ENCODE measurements at places on chromosomes 11 and 22.

DNA sequence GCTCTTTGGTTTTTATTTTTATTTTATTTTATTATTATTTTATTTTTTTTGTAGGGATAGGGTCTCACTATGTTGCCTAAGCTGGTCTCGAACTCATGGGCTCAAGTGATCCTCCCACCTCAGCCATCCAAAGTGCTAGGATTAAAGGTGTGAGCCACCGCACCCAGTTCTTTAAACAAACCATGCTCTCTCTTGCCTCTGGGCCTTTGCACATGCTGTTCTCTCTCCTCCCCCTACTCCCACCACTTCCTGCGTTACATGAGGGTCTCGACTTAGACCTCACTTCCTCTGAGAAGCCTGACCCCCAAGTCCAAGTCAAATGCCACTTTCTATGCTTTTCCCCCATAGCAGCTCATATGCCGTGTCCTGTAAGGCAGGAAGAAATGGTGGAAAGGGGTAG lies 15.2 kb upstream of the TCF20 start:
- no peak for ATAC-seq

GRCh38 chr11:68375766-68376165 lies 63.4 kb downstream of the LRP5 start:
- ATAC-seq = no peak

- no peak for ATAC-seq
Measured at GRCh38 chr11:32831221-32831620, 1.5 kb downstream of the PRRG4 start.

GRCh38 chr11:27717377-27717776 lies 17.1 kb upstream of the BDNF start:
- ATAC-seq = no peak

DNA sequence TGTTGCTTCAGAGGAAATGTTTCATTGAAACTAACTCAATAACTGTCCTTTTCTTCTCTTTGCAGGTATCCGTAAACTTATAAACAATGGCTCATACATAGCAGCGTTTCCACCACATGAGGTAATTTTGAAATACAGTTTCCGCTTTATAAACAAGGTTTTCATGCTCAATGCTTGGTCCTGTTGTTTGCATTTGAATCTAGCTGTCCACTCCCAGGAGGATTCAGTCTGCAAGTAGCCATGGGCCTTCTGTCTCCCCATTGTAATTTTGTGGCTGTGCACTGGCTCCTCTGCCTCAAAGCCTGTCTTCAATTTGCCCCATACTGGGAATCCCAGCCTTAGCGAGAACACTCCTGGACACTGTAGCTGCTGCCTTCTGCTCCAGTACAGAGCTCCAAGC lies 34.7 kb downstream of the MUC15 start:
- ATAC-seq = no peak

DNA sequence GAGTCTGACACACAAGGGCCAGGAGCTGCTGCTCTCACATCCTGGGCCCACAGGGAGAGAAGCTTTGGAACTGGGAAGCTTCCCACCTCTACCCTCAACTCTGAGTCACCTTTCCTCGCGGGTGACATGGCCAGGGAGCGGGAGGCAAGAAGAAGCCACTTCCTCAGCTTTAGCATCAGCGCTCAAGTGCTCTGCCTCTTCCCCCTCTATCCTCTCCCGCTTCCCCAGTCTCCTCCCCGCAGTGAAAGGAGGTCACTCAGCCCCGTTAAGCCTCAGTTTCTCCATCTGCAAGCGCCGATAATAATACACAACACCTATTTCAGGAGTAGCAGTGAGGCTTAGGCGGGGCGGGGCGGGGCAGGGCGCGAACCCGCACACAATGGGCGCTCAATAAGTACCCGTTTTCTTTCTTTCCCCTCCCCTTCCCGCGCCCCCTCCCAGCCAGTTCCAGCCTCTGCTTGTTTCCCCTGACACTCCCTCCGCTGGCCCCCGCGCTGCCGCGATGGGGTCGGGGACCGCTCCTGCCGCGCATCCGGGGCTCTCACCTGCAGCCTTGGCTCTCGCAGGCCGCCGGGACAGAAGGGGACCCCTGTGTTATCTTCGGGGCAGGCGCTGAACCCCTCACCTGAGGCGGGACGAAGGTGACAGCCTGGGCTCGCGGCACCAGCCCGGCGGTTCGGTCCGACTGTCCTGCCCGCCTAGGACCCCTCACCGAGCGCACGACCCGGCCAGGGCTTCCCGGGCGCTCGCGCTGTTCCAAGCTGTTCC lies 892 bp downstream of the GDPD5 start:
- ATAC-seq = no peak

DNA sequence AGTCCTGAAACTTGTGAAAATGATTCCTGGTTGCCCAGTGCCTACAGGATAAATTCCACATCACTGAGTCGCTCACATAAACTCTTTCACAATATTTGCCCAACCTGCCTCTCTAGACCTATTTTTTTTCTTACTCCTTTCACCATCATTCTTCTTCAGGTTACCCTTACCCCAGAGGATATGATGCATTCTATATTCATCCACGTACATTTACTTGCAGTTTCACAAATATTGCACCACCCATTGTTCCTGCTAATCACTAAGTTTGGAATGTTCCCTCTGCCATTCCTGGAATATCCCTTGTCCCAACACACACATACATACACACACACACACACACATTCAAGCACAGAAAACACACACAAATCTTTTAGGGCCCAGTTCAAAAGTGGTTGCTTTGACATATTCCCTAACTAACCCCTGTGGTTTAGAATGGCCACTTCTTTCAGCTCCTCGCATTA lies 379.5 kb downstream of the ETS1 start:
- ATAC-seq = peak; percentile 20

GRCh38 chr11:29272019-29272654 lies 744.7 kb downstream of the KCNA4 start:
- no peak for ATAC-seq

DNA sequence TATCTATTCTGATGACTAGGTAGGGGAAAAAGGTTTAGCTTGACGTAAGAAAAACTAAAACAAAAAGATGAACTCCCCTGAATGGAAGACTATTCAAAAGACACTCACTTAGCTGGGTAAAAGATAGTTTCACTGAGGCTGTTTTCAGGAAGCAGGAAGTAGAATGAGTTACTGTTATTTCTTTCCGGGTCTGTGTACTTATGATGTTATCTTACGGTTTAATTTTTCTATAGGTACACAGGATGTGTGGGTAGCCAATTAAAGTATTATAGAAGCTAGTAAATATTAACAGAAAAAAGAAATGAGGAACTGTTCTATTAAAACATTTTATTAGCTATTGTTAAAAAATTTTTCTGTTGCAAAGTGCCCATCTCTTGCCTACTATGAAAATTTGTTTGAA lies 45.8 kb upstream of the MMP7 start:
- ATAC-seq = no peak

DNA sequence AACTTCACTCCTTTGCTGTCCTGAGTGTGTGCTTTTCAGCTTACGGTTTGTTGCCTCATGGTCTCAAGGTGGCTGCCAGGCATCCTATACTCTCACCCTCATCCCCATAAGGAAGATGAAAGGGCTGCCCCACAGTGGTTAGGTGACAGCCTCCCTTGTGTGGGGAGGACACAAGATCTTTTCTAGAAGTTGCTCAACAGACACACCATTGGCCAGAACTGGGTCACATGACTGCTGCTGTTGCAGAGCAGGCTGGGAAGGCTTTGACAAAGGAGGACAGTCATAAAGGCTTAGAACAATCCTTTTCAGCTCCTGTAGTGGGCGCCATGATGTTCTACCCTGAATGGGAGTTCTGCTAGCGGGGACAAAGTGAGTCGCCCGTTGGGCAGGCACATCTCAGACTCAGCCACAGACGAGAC lies 69.7 kb upstream of the RASD2 start:
- ATAC-seq = no peak

- no peak for ATAC-seq
Measured at GRCh38 chr11:9489080-9489765, 28.4 kb downstream of the ZNF143 start.

DNA sequence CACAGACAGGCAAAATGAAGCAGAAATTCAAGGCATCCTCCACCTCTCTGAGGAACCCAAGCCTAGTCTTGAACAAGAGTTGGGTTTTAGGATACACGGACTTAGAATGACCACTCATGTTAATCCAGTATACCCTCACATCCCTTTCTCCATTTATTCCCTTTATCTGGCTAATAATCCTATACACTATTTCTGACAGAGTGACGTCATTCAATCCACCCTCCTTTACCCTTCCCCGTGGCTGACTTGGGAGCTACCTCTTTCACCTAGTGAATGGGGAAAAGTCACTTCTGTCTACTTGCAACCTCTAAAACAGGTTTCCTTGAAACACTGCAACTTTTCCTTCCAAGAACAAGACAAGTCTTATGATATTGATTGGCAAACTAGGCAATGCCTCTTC lies 52.8 kb upstream of the PARVA start:
- no peak for ATAC-seq

- peak; percentile 13 for ATAC-seq
Measured at GRCh38 chr22:36330655-36331305, 57.0 kb downstream of the MYH9 start.

DNA sequence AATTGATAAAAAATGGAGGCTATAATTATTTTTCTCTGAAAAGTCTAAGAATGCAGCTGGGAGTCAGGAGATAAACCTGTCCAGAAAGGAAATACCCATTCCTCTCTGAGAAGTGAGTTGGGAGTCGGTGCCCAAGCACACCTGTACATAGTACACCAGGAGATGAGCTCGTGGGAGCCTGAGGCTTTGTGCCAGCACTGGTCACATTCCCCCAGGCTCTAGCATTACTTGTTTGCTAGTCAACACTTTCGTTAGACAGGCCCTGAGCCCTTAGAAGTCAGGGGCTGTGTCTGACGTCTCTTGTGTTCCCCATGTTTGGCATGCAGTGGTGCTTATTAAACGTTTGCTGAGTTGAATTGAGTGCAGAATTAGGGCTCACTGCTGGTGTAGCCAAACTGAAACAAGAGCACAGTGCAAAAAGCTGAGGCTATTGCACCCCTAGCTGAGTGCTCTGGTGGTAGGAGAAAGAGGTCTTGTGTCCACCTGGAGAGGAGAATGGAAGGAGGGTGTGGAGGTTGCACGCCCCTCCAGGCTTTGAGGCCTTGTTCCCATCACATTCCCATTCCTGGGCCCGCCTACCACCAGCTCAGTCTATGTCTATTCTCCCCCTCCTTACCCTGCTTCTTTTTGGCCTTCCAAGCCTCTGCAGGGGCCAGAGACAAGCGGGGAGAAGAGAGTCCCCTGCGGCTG lies 6.8 kb downstream of the ROBO4 start:
- no peak for ATAC-seq

- no peak for ATAC-seq
Measured at GRCh38 chr11:60390419-60390818, 5.8 kb upstream of the MS4A14 start.

DNA sequence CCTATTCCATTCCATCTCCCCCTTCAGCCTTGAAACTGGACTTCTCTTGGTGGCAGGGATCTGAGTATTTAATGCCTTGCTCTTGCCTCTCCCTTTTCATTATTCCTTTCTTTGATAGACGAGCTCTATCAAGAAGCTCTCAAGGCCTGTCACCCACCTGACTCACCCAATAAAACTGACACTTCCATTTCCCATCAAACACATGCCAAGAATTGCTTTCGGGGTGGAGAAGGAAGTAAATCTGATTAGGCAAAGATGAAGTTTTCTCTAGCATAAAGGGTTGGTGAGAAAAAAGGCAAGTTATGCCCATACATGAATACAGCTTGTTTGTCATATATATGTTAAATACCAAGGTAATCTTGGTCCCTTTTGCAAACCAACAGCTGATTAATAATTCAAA lies 34.9 kb upstream of the MYEOV start:
- ATAC-seq = no peak

DNA sequence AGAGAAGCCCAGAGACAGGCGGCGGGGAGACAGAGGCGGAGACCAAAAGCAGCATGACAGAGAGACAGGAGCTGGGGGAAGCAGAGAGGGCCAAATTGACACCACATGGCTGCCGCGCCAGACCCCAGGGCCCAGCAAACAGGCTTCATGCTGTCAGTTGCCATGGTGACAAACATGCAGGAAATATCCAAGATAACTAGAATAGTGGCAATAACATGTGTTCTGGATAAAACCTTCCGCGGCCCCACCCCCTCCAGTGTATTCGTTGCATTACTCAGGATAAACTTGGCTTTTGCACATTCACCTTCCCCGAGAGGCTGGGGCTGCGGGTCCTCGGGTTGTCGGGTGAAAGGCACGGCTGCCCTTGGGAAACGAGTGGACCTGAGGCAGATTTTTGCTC lies 49.9 kb upstream of the CDON start:
- no peak for ATAC-seq

DNA sequence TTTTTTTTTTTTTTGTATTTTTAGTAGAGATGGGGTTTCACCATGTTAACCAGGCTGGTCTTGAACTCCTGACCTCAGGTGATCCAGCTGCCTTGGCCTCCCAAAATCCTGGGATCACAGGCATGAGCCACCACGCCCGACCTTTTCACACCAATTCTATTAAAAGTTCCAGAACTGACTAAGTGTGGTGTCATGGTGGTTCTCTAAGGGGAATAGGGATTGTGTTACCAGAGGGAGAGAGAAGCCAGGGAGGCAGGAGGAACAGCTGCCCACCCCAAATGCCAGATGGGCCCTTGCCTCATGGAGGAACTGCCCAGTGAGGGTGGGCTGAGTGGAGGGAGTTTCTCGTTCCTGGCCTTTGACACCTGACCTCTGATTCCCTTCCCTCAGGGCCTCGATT lies 5.9 kb downstream of the RPS6KA4 start:
- ATAC-seq = no peak

DNA sequence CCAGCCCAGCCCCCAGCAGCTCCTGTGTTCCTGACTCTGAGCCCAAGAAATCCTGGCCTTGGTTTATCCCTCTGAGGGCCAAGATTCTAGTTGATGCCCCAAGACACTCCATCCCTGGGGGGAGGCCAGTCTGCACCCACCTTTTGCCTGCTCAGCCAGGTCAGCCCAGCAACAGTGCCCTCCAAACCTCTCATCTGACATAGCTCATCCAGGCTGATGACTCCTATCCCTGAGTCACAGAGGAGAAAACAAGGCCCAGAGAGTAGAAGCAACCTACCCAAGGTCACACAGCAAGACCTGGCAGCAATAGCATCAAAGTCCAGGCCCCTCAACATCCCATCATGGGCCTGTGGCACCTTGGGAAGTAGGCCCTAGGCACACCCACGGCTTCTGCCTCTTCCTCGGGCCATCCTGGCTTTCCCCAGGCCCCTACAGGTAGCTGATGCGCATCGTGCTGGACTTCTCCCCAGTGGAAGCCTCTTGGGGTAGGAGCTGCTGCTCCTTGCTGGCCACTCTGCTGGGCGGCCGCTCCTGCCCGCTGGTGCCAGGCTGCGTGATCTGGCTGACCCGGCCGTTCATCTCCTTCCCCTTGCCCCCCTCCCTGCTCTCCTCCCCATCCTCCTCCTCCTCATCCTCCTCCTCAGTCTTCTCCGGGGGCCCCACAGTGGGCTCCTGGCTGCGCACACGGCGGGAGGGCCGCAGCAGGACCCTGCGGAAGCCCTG lies 6.0 kb downstream of the SSTR3 start:
- ATAC-seq = no peak

DNA sequence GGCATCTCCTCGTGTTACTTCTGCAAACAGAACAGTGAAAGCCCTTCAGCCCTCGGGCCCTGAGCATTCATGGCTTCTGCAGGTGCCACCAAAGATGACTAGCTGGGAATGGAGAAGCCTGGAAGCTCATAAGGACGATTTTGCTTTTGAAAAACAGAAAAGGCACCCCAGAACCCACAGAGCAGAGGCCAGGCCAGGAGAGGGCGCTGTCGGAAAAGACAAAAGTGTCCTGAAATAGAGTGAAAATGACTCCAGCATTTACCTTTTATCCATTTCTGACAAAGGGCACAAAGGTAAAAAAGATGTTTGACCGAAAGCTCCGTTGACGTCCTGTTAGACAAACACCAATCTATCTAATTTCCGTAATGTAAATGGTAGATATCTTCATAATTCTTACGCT lies 37.6 kb downstream of the ZNF195 start:
- ATAC-seq = no peak

GRCh38 chr11:130840679-130841078 lies 75.6 kb downstream of the SNX19 start:
- no peak for ATAC-seq
